ENCODE measurements at places on chromosomes 7 and 10.

DNA sequence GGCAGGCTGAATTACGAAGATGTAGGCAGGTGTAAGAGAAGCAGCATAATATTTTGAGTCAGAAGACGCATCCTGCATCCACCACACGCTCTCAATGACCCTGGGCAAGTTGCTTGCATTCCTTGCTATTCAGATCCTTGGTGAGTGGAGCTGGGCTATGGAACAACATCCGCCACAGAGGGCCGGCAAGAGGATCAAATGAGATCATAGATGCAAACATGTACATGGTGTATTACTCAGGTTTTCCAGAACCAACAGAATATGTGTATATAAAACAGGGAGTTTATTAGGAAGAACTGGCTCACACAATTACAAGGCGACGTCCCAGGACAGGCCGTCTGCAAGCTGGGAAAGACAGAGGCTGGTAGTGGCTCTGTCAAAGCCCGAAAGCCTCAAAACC, 51.5 kb downstream of the ADAM12 start:
- DNase-seq: no peak

- peak; percentile 34 for DNase-seq
These were observed 8.0 kb downstream of the COA1 start for GRCh38 chr7:43721193-43721806.

DNA sequence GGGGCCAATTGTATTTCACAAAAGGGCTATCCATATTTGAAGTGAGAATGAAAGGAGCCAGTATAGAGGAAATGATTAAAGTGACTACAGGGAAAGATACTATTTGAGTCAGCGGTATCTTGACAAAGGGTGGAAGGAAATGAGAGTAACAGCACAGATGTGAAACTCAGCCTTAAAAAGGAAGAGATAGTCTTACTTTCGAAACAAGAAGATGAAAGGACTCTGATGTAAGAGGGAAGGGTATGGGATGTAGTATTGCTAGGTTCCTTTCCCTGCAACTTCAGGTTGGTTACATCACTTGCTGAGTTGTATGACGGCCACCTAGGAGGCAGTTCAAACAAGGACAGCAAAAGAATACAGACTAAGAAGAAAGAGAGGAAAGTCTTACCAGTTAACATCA, 13.7 kb downstream of the CISD1 start:
- DNase-seq: peak; percentile 60

- no peak for DNase-seq
These were observed 38.9 kb downstream of the TMEM229A start for GRCh38 chr7:123993996-123994395.

DNA sequence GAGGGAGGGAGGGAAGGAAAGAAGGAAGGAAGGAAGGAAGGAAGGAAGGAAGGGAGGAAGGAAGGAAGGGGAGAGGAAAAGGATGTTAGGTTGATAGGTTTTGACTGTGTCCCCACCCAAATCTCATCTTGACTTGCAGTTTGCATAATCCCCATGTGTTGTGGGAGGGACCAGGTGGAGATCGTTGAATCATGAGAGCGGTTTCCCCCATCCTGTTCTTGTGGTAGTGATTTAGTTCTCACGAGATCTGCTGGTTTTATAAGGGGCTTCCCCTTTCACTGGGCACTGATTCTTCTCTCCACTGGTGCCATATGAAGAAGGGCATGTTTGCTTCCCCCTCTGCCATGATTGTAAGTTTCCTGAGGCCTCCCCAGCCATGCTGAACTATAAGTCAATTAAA, 15.1 kb upstream of the NUDCD3 start:
- no peak for DNase-seq

- DNase-seq: no peak
These were observed 1144.1 kb downstream of the GATA3 start for GRCh38 chr10:9198611-9199010.

DNA sequence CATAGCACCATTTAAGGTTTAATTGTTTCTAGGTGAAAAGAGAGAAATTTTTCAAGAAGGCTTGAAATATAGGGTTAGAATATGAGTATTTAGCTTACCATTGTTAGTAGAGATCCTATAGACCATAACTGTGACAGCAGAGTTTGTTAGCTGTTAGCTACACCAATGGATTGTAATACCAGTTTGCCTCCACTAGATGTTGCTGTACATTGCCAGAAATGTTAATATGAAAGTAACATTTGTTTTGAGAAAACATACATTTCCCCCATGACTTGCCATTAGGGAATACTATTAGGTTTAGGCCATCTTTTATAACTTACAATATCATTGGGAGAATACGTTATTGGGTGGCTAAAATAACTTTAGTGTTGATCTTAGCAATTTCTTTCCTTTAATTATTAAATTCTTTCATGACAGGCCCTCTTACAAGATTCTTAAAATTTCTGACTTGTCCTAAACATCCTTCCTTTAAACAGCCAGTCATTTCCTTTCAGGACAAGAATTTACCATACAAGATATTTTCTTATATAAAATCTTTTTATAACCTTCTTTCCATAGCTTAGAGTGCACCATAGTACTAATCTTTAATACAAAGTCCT, 39.5 kb downstream of the ZNF117 start:
- DNase-seq: peak; percentile 51

GRCh38 chr10:530717-531116, 158.8 kb downstream of the DIP2C start:
- DNase-seq: no peak

- DNase-seq: peak; percentile 85
These were observed 27.4 kb upstream of the GDI2 start for GRCh38 chr10:5840314-5841307.

GRCh38 chr10:7199152-7199760, 211.6 kb downstream of the SFMBT2 start:
- DNase-seq: no peak

DNA sequence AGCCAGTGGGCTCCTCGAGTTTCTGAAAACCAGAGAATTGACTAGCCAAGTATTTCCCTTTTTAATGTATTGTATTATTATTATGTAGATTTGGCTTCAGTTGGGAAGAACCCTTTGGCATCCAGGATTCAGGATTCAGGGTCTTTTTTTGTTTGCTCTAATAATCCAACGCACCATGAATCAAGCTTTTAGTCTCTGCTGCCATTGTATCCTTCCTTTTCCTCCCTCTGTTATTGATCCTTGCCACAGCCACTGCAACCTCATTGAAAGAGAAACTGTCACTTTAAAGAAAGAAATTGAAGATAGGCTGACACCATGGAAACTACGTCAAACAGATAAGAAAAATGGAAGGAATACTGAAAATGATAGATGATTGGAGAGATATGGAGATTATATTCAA, 150.0 kb downstream of the CHRM2 start:
- no peak for DNase-seq

- DNase-seq: no peak
These were observed 184.7 kb downstream of the CHCHD3 start for GRCh38 chr7:132897093-132897687.

GRCh38 chr7:55569269-55569663, 3.0 kb downstream of the VOPP1 start:
- DNase-seq: no peak

- DNase-seq: no peak
These were observed 41.3 kb downstream of the CUBN start for GRCh38 chr10:17088118-17088806.

GRCh38 chr10:5684971-5685763, 529 bp downstream of the TASOR2 start:
- DNase-seq: peak; percentile 58

GRCh38 chr7:93856323-93856722, 34.2 kb downstream of the TFPI2 start:
- no peak for DNase-seq

DNA sequence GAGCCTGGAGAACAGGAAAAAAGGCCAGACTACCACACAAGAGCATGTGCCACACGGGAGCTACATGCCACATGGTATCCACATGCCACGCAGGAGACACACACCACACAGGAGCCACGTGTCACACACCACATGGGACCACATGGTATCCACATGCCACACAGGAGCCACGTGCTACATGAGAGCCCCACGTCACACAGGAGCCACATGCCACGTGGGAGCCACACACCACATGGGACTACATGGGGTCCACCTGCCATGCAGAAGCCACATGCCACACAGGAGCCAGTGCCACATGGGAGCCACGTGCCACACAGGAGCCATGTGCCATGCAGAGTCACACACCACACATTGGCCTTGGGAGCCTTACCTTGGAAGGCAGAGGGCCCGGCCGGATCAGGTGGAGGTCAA, 244.4 kb upstream of the PPP2R2D start:
- DNase-seq: no peak

- DNase-seq: no peak
These were observed 177.6 kb upstream of the SEMA3A start for GRCh38 chr7:84372155-84372621.

DNA sequence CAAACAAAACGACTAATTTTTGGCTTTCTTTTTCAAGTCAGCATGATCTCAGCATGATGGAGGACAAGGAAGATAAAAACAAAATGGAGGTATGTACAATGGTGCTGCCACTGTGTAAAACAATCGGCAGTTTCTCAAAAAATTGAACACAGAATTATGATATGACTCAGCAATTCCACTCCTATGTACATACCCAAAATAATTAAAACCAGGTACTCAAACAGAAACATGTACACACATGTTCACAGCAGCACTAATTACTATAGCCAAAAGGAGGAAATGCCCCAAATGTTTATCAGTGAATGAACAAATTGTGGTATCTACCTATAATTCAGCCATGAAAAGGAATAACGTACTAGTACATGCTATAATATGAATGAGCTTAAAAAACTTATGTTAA, 29.9 kb downstream of the SNX13 start:
- no peak for DNase-seq

DNA sequence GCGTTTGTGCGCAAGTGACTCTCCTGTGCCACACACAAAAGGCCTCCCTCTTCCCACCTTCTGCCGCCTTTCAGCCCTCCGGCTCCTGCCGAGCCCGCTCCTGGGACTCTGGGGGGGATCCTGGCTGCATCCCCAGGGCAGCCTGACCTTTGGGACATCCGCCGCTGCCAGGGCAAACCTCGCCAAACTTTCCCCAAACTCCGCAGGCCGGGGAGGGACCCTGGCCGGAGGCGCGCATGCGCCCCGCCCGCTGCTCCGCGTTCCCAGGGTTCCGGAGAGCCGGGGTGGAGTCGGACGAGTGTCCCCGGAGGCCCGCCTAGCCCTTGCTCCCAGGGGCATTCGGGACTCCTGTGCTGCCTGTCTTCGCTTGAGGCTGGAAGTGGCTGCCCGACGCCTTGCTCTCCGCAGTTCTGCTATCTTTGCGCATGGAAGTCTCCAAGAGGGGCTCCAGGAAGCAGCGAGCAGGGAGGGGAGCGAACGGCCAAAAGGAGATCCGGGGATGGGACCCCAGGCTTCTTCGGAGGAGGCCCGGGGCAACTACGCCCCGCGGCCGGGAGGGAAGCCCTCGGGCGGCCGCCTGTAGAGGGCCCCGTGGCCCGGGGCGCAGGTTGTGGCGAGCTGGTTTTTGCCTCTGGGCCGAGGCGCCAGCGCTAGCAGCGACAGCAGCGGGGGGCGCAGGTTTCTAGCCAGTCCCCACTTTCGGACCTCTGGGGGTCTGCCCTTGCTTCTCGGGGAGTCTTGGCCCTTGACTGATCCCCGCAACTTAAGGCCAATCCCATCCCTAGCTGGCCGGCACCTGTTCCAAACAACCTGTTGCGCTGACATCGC, 7.0 kb downstream of the PTF1A start:
- DNase-seq: no peak

- no peak for DNase-seq
These were observed 31.9 kb upstream of the C10orf53 start for GRCh38 chr10:49647554-49647953.

- DNase-seq: peak; percentile 63
These were observed 28.2 kb downstream of the IL15RA start for GRCh38 chr10:5949009-5949759.

DNA sequence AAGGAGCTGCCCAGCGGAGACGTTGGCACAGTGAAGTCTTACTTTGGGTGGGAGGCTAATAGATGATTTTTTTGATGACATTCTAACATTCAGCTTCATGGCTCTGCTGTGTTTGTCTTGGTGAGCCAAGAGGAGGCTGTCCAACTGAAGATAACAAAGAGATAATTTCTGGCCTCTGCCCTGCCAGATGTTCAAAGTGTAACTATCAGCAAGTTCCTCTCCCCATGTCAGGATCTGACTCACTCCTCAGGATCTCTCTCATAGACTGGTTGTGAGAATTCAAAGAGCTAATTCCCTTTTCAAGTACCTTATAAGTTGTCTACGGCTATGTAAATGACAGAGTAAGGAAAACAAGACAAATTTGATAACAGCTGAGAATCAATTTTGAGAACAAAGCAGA, 1340.9 kb downstream of the XPNPEP1 start:
- no peak for DNase-seq

DNA sequence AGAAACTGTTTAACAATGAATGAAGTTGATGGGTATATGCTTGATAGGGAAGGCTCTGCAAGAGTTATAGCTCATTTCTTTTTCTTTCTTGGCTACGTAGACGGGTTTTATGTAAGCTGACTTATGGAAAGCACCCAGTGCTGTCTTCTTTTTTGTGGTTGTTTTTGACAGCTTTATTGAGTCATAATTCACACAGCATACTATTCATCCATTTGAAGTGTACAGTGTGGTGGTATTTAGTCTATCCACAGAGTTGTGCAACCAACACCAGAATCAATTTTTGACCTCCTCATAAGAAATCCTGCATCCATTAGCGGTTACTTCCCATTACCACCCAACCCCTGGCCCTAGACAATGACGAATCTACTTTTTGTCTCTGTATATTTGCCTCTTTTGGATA, 240.6 kb upstream of the KIAA1217 start:
- DNase-seq: no peak

DNA sequence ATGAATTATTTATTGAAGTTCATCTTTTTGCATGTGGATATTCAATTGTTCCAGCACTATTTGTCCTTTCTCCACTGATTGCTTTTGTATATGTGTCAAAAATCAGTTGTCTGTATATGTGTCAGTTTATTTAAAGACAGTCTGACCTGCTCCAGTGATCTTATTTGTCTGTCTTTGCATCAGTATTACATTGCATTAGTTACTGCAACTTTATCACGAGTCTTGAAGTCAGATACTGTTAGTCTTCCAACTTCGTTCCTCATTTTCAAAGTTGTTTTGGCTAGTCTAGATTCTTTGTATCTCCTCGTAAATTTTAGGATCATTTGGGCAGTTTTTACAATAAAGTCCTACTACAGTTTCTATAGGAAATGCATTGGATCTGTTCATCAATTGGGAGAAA, 166.4 kb downstream of the CELF2 start:
- DNase-seq: no peak

GRCh38 chr7:55177589-55178261, 158.9 kb downstream of the EGFR start:
- no peak for DNase-seq

- DNase-seq: no peak
These were observed 12.3 kb downstream of the ESYT2 start for GRCh38 chr7:158816995-158817394.

- no peak for DNase-seq
These were observed 490.6 kb downstream of the CCSER2 start for GRCh38 chr10:84818961-84819360.

- no peak for DNase-seq
These were observed 362.5 kb upstream of the ZMIZ1 start for GRCh38 chr10:78706256-78706655.

GRCh38 chr10:88234297-88234696, 348.8 kb downstream of the RNLS start:
- DNase-seq: no peak
